Stimulated activated CD8-positive, alpha-beta memory T cell treated with anti-CD3 and anti-CD28 coated beads, Interleukin-4, amount 100 ng/mL, for 4 hours (primary cell): ENCODE measurements at places on chromosomes 6 and 20.

DNA sequence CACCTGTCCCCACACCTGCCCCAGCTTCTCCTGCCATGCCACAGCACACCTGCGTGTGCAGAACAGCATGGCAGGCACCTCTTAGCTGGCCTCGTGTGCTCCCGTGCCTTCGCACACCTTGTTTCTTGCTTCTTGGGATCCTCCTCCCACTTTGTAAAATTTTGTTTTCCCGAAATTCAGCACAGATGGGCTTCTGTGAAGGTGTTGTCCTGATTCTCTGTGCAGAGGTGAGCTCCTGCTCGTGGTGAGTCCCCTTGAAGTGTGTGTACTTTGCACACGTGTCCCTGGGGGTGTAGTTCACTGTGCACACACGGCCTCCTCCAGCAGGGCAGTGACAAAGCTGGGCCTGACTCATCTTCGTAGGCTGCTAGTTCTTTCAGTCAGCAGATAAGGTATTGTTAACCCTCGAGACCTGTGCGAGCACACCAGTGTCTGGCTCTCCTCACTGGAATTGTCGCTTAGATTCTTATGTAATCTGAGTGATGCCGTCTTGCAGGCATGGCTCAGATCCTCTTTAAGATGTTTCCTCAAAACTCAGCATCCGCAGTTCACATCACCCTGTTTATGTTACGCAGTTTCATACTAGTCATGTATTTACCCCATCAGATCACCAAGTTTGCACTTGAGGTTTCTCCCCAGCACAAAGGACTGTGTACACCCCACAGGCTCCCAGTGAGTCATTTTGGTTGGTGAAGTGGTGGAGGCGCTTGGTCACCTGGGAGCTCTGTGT is 77.7 kb downstream of the CDYL start:
- no peak for DNase-seq

DNA sequence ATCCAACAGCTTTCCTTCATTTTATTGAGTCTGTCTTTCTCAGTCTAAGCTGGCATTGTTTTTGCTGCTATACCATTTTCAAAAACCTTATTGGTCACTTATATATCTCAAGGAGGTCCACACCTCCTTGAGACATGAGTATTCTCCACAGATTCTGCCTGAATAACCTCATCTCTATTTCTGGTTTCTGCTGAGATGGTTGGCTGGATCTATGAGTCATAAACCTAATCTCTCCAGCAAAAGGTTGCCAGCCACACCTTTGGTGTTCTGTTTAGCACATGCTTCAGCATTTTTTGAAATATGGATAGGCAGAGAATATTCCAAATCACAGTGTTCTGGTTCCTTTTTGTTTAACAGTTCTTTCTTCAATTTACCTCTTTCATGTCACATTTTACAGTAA is 40.8 kb upstream of the TMEM244 start:
- DNase-seq, result no peak

DNA sequence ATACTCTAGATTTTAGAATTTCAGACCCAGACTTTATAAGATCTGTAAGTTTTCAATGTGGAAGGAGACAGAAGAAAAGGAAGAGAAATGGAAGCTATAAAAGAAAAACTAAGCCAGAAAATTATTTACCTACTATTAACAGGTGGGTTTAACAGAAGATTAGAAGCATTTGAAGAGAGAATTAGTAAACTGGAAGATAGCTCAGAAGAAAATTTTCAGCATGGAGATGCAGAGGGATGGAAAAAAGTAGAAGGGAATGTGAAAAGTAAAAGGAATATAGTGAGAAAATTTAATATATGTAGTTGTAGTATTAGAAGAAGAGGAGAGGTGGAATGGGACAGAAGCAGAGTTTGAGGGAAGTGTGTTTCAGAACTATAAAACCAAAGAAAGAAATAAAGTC is 56.1 kb downstream of the QKI start:
- no peak for DNase-seq

DNA sequence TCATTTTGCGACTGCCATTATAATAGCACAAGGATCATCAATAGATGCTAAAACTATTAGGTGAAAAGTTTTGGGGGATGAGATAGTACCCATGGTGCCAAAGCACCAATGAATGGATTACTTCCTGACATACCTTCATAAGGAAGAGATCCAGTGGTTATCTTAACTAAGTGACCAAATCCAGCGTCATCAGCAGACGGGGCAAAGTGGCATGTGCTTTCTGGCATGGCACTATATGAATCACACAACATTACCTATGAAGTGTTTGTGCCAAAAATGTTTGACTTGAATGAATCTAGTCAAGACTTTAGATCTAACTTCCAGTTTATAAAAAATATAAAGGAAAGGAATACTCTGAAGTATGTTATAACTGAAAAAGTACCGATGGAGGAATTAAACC is 10.8 kb downstream of the TRIM26 start:
- no peak for DNase-seq

- no peak for DNase-seq
Observed at GRCh38 chr6:113437566-113437965, 419.6 kb upstream of the MARCKS start.

DNA sequence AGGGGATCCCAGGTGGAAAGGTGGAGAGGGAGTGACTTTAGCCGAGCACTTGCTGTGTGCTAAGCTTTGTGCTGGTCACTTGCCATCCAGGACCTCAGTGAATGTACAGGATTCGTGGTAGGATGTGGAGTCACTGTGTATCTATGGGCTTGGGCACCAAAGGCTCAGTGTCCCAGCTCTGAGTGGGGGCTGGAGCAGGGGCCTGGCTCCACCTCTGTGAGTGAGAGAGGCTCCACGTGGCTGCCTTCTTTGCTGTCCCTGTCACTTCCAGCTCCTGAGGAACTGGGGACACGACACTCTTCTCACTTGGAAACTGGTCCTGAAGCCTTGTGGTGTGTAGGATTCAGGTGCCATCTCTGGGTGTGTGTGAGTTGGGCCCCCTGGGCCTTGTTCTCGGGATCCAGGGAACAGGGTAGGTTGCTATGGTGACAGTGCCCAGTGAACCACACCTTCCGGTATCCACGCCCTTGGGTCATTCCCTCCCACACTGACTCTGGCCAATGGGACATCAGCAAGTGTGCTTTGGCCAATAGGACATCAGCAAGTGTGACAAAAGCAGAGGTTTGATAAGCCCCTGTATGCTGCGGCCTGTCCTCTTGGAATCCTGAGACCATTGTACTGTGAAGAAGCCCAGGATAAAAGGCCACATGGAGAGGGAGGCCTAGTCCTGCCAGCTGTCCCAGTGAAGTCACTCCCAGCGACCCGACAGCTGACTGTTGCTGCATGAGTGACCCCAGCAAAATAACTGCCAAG is 87.7 kb downstream of the CDH22 start:
- no peak for DNase-seq

DNA sequence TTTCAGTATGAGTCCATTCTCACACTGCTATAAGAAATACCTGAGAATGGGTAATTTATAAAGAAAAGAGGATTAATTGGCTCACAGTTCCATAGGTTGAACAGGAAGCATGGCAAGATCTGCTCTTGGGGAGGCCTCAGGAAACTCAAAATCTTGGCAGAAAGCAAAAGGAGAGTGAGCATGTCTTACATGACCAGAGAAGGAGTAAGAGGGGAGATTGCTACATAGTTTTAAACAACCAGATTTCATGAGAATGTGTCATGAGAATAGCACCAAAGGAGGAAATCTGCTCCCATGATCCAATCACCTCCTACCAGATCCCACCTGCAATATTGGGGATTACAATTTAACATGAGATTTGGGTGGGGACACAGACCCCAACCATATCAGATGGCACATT is 672.4 kb downstream of the HTR1B start:
- no peak for DNase-seq

- no peak for DNase-seq
Observed at GRCh38 chr20:57071954-57072583, 194.4 kb downstream of the BMP7 start.

GRCh38 chr6:153218184-153218792 is 87.2 kb upstream of the RGS17 start:
- DNase-seq, result no peak

GRCh38 chr6:167684276-167685104 is 142.2 kb upstream of the AFDN start:
- DNase-seq, result no peak

DNA sequence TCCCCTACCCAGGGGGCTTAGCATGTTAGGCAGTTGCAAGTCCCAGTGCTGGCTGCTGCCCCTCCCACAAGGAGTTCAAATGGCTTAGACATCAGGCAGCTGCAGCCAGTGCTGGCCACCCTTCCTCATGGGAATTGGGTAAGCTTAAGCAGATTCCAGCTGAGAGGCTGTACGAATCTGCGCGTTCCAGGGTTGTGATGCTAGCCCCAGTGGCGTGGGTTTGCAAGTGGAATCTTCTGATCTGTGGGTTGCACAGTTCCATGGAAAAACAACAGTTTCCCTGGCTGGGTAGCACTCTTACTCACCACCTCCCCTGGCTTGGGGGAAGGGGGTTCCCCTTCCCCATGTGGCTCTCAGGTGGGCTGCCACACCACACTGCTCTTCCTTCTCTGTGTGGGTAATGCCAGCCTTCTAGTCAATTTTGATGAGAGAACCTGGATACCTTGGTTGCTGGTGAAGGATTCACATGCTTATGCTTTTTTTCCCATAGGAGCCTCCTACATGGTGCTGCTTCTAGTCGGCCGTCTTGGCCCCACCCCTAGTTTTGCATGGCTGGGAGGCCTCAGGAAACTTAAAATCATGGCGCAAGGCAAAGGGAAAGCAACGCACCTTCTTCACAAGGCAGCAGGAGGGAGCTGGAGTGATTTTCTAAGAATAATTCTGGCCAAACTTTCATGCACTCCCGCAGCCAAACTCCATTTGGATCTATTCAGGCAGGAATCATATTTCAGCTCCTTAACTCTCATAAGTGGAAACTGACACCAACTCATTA is 13.0 kb downstream of the DYNLT2 start:
- no peak for DNase-seq

DNA sequence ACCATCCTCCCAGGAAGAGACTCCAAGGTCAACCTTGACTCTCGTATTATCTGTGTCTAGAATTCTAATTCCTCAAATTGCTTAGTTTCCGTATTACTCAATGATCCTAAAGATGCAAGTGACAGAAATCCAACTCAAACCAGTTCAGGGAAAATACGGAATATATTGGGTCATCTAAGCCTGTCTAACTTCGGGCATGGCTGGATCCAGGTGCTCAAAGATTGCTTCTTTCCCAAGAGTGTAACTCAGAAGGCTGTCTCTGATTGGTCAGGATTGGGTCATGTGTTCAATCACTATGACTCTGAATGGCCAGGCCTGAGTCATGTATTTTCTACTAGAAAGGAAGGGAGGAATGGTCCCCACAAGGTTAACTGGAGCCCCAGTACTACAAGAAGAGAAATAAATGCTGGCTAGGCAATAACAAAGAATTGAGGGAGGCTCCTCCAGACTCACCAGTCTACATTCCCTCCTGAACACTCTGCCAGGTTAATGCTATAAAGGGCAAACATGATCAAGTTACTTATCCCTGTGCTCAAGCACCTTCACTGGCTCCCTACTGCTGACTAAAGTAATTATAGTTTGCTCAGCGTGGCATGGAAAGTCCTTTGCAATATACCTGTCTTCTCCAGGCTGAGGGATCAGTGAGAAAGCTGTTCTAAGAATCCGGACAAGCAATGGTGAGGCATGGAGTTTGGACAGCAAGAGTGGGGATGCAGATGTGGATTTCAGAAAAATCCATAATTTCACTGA is 15.4 kb upstream of the PREX1 start:
- DNase-seq, result no peak

- no peak for DNase-seq
Observed at GRCh38 chr6:169669147-169669546, 32.7 kb downstream of the WDR27 start.

DNA sequence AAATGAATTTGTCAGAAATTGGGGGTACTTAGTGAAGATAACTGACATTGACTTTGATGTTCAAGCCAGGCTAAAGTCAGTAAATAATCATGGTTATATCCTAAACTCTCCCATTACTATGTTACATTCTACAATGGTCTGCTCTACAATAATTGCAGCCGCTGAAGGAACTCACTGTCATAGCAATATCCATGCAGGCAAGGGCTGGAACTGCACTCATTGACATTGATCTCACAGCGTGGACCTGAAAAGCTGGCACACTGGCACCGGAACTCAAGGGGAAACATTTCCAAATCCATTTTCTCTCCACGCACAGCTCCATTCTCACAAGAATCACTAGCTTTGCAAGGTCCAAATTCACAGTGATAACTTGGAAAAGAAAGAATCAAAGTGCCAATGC is 702.7 kb downstream of the EYS start:
- no peak for DNase-seq

GRCh38 chr20:496126-496696 is 33.9 kb upstream of the TBC1D20 start:
- no peak for DNase-seq

GRCh38 chr6:88045521-88046136 is 2.0 kb upstream of the SPACA1 start:
- DNase-seq, result no peak

DNA sequence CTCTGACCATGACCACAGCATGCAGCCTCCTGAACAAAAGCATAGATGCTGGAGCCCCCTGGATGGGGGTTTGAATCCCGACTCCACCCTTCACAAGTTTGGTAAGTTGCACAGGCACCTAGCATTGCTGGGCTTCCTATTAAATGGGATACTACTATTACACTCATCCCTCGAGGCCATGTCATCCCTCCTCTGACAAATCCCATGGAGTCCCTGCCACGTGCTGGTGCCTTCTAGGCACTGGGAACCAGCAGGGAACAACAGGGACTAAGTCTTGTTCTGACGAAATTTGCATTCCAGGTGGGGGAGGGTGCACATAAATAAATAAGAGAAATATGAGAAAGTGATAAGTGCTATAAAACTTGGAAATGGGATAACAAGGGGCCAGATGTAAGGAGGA is 15.3 kb upstream of the SIRPA start:
- no peak for DNase-seq

DNA sequence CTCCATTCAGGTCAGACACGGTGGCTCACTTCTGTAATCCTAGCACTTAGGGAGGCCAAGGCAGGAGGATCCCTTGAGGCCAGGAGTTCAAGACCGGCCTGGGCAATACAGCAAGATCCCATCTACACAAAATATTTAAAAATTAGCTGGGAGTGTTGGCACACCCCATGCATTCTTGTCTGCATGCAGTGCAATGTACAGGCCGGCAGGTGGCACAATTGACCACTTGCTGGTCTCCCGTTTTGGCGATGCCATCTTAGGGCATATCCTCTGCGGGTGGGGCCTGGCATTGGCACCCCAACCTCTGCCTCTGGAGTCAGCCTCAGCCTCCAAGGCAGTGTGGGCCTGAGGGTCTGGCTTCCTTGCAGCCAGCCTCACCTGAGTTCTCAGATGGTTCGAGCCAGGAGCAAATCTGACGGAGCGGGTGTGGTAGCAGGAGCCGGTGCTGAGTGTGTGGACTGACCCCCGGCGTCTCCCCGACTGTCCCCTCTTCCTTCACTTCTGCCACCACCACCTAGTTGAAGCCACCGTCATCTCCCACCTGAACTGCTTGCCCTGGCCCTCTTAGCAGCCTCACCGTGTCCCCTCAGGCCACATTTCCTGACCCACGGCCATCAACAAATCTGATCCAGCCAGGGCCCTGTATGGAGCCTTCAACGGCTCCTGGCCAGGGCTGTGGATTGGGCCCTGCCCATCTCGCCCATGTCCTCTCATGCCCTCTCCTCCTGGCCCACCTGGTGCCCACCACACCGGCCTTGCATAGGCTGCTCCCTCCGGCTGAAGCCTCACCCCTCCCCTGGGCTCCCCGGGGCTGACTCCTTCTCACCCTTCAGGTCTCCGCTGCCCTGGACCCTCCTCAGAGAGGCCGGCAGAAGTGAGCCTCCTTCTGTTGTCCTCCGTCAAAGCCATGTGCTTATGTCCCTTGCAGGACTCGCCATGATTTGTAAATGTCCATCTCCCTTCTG is 44.0 kb downstream of the EFCAB8 start:
- peak; percentile 21 for DNase-seq

GRCh38 chr6:169233181-169233580 is 20.5 kb downstream of the THBS2 start:
- no peak for DNase-seq
